ENCODE measurements at places on chromosomes 11 and 22.
A peak's percentile ranks its signal among the peaks of the same experiment; 100 is the strongest.

DNA sequence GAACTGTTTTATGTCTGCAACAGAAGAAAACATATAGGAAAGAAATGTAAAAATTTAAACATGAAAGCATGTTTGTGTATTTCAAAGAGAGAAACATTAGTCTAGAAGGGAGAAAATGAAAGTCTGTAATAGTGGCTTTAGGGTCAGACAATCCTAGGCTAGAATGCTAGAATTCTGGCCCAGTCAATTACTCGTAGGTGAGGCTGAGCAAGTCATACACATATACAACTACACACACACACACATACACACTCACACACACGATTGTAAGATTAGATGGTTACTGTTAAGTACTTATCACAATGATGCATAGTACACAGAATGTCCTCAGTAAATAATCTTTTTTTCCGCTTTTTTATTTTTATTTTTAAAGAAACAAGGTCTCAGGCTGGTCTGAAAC, 37.7 kb upstream of the PCF11 start:
- no peak for DNase-seq

DNA sequence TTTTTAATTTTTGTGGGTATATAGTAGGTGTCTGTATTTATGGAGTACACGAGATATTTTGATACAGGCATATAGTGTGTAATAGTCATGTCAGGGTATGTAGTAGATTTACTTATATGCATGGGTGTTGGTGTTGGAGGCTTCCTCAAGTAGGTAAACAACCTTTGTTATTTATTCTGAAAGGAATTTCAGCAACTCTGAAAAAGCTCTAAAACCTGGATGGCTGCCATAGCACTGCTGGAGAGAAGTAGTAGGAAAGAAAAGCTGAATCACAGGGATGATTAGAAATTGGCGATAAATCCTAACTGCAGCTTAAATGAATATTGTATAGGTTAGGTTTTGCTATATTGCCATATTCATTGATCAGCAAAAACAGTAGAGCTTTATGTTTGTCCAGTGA, 44.4 kb upstream of the ST14 start:
- DNase-seq: no peak

- DNase-seq: no peak
Observed at GRCh38 chr22:46065691-46066454, 84.5 kb upstream of the PPARA start.

GRCh38 chr11:35304386-35304775, 115.0 kb downstream of the SLC1A2 start:
- DNase-seq: peak; percentile 50

DNA sequence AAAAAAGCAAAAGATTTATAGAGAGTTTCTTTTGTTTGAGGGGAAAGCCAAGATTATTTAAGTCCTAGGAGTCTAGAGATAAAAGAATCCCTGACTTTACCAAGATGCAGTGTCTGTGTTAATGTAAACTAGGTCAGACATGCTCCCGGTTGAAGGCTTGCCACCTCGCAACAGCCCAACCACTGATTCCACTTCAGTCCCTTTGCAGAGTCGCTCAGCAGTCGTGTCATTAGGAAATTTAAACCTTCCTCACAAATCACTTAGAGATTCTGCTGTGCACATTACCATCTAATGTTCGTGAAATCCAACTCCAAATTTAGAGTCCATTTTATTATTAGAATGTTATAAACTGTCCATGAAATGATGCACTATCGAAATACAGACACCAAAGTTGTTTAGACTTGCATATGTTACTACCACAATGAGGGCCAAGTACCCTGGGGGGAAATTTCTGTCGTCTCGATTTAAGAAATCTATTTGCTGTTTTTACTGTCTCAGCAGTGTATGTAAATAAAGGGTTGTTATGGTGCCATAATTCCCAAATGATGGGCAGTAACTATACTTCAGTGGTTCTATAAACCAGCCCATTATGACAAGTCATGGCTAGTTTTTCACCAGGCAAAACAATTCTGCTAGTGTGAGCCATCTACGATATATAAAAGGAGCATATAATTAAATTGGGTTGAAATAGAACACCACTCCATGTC, 101.4 kb upstream of the MTNR1B start:
- DNase-seq: no peak
